AG10803 (cell line): ENCODE measurements at places on chromosomes 4 and X.
A peak's percentile ranks its signal among the peaks of the same experiment; 100 is the strongest.

DNA sequence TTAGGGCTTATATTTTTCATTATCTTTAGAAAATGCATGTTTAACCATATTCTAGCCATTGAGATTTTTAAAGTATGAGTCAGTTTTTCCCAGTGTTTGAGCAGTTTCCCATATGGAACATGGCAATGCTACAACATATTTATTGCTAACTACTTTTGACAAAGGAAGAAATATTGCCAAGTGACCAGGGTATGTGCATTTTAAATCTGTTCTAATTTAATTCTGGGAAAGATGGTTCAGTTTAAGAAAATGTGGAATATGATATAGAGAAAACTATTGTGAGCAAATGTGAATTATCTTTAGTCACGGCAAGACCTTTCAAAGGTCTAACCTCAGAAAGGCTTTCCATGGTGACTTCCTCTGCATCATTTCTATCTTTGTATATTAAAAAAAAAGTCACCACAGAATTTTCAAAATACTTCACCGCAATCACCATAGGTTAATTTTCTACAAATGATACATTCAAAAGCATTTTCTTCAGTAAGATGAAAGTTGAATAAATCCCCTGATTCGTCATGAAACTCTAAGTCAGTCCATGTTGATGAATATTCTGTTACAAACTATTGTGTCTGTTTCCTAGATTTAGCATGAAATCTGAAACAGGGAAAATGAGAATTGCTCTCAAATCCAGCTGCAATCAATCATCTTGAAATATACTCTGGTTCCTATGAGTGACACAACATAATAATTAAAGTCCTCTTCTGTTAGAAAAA, 2349.0 kb upstream of the TENM3 start:
- no peak for DNase-seq

DNA sequence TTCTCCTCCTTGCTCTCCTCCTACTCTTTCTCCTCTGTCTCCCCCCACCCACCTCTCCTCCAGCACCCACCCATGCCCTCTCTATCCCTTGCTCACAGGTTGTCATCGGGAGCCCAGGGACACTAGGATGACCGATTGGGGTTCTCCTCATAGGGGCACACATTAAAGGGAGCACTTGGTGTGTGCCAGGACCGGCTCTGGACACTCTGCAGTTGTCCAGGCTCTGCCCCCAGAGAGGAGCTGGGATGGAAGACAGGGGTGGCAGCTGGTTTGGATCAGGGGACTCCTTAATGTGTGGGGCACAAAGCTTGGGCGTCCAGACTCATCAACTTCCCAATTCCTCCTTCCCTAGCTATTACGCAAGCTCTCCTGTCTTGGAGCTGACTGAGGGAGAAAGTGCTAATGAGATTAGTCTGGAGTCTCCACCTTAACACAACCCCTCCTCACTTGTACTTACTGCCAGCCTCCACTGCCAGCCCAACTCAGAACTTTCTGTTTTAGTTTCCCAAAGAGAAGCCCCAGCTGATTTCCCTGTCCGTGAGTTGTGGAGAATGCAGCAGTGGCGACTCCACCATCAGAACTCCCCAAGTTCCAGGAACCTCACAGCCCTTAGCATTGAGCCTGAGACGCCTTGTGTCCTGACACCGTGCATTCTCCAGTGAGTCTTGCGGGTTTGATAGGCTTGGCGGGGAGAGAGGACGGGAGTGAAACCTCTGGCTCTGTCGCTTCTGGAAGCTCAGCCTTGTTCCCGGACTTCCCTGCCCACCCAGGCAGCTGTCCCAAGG, 52.2 kb downstream of the CXorf49B start:
- DNase-seq: no peak

DNA sequence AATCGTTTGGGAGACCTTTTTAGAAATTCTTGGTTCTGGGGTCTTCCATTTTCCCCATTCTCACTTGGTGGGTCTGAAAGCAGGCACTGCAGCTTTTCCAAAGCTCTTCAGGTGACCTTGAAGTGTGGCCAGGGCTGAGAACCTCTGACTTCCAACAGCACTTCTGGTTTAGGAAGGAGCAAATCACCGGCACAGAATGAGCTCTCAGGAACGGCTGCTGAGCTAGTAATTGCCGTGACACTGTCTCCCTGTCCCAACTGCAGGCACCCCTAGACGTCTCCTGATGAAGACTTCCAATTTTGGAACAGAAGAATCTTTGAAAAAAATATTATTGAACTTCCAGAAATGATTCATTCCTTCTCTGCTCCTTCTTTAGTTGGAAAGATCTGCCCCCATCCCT, 31.3 kb downstream of the CD38 start:
- no peak for DNase-seq

DNA sequence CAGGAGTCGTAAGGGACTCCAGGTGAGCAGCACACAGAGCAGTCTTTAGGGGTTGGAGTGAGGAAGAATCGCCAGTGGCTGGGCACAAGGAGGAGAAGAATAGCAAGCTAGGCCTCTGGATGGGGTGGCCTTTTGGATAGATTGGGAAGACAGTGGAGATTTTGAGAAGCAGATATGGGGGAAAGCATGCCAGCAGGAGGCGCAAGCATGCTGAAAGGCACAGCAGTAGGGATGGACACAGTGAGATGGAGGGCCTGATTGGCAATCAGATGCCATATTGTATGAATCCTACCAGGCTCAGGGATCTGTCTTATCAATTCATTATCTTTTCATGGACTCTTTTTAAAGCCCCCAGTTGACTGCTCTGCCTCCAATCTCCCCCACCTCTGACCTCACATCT, 60.4 kb upstream of the MAGEA4 start:
- DNase-seq: no peak

DNA sequence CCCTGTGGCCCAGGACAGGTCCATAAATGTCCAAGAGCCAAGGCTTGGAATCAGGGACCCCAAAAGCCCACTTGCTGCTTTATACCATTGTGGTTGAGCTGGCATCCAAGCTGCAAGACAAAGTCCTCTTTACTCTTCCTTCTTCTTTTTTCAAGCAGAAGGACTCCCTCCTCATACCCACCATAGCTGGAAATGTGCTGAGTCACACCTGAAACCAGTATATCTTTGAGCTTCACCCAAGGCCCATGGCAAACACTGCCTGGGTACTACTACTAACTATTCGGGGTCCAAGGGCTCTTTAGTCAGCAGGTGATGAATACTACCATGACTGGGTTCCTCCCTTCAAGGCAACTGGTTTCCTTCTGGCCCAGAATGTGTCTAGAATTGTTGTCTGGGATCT, 37.3 kb upstream of the NMU start:
- no peak for DNase-seq

GRCh38 chrX:88828011-88828410, 81.0 kb downstream of the CPXCR1 start:
- no peak for DNase-seq

GRCh38 chrX:1222531-1223241, 10.2 kb upstream of the CRLF2 start:
- peak; percentile 29 for DNase-seq

DNA sequence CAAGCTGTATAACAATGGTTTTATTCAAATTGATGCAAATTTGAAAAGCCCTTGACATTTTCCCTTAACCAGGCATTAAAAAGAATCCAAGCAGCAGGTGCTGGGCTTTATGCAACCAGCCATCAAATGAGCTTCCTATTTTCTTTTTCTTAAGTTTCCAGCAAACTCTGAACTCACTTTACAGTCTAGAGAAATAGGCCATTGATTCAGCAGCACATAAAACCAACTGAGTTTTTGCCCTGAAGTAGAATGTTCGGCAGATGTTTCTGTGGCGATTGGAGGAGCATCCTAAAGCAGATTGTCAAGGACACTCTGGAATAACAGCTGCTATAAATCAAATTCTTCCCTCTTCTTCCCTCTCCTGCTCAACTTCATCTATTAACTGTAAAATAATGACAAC, 582.8 kb upstream of the CPEB2 start:
- no peak for DNase-seq

- no peak for DNase-seq
These were observed 691 bp upstream of the EREG start for GRCh38 chr4:74364256-74364651.

GRCh38 chrX:41152221-41152620, 67.0 kb downstream of the USP9X start:
- DNase-seq: no peak

- no peak for DNase-seq
These were observed 350.4 kb downstream of the SPRY1 start for GRCh38 chr4:123747016-123747415.

GRCh38 chr4:113657586-113658233, 103.8 kb downstream of the CAMK2D start:
- DNase-seq: peak; percentile 15

DNA sequence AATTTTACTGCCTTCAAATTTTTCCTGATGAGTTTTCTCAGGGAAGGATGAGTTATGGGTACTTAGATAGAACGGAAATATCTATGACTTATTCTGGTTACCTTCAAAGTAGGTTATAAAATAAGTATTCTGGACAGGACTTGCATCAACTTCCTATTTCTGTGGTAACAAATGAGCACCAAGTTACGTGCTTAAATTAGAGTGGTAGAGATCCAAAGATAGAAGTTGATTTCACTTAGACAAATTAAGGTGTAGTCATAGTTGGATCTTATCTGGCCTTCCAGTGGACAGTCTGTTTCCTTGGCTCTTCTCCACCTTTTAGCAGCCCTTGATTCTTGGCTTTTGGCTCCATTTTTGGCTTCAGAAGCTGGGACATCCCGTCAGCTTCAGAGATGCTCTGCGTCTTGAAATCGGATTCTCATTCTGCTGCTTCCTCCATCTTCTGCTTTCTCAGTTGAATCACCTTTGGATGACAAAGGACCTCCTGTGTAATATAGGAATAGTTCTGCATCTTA, 109.9 kb downstream of the ZNF518B start:
- DNase-seq: no peak

GRCh38 chrX:137823257-137823656, 257.3 kb downstream of the ZIC3 start:
- DNase-seq: no peak

DNA sequence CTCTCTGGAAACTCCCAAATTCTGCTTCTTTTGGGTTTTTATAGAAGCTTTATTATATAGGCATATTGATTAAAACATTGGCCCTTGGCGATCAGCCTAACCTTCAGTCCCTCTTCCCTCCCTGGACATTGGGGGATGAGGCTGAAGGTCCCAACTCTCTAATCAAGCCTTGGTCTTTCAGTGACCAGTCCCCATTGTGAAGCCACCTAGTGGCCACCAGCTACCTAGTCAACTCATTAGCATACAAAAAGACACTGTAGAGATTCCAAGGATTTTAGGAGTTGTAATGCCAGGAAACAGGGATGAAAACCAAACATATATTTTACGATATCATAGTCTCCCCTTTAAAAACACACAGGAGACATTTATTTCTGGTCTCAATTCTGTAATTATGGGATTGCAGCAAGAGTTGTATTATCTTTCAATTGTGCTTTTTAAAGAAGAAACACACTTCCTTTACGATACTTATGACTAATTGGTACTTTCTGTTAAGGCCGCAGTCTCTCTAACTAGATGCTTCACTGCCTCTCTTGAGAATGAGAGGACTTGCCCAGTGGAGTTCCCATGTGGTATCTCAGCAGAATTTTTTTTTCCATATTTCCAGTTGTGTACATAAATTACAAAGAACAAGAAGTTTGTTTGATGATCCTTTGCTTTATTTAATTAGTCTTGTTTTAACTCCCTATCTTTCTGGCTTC, 58.2 kb downstream of the WDR17 start:
- DNase-seq: peak; percentile 6

DNA sequence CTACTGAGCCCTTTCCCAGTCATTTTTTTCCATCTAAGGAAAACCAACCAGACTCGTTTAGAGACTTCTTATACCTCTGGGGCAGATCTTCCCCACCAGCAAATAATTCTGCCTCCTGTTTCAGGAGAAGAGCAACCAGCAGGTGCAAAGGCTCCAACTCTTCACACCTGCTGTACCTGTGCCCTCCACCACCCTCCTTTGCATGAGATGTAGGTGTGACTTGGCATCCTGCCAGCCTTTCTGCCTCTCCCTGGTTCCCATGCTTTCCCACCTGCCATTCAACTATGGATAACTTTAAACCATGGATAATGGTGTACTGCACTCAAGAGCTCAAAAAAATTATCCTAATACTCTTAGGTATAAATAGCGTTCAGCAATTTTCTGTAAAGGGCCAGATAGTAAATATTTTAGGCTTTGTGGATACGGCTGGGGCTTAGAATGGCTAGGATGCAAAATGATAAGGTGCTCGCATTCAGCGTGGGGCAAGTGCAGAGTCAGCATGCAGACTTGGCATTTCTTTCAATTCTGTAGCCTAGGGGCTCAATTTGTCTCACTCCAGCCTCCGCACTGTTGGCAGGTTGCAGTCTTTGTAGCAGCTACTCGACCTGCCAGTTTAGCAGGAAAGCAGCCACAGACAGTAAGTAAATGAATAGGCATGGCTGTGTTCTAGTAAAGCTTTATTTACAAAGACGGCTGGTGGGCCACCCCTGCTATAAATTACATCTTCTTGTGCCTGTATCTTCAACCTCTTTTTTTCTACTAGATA, 79.8 kb downstream of the HCCS start:
- DNase-seq: no peak

- no peak for DNase-seq
These were observed 6.6 kb downstream of the REST start for GRCh38 chr4:56914336-56914735.

- DNase-seq: no peak
These were observed 897 bp downstream of the PNMA6F start for GRCh38 chrX:153320555-153321184.

DNA sequence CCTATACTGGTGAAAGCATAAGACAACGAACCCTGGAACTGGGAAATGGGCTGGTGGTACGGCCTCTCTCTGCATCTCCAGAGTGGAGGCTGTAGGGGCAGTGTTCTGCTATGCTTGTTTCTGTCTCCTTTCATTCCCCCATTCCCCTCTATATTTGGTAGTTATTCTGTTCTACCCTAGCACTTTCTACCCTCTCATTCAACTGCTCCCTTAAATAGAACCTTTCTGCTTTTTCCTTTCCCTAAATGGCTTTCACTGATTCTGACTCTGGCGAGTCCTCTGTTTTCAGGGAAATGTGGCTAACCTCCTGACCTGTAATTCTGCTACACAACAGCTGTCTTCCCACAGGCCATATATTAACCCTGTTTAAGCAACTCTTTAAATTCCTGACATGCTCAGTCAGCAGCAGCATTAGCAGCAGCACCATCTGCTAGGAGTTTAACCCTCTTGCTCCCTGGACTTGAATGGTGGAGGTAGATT, 94.2 kb downstream of the CXCL13 start:
- peak; percentile 86 for DNase-seq

- DNase-seq: peak; percentile 58
These were observed 43.0 kb upstream of the PDLIM5 start for GRCh38 chr4:94408549-94409374.

DNA sequence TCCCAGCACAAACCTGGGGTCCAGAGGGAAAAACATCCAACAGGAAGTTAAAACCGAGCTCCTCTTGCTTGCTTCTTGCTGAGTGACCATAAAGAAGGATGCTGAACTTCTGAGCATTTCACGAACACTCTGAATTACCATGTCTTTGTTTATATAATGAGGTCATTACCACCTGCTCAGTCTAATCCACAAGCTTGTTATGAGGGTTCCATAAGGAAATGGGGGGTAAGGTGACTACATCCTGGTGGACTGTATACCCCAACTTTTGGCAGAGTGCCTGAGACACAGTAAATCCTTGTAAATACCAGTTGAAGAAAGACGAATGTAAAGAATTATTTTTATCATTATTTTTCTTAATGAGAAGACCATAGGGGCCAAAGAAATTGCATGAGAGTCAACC, 16.8 kb downstream of the CCDC149 start:
- DNase-seq: no peak

GRCh38 chr4:187603093-187604025, 392.2 kb upstream of the ZFP42 start:
- peak; percentile 99 for DNase-seq
